ENCODE measurements at places on chromosomes 4 and X. TPM values are rescaled to one million over a fixed set of nuclear protein-coding genes. Genes with fewer than 3 reads are reported as not detected.

The TCP11X2 gene
- total RNA-seq = not detected

The PRDM8 gene
- total RNA-seq = 6.2 TPM

The FAAH2 gene
- total RNA-seq = not detected

The PLAC1 gene
- total RNA-seq = 0.93 TPM

The STOX2 gene
- total RNA-seq = 0.26 TPM

The SPANXC gene
- not detected for total RNA-seq

The VCX3A gene
- total RNA-seq = not detected

The ARHGEF6 gene
- 5.4 TPM for total RNA-seq

The NEUROG2 gene
- total RNA-seq = not detected

The WNK3 gene
- 1.4 TPM for total RNA-seq

The LDB2 gene
- 16.0 TPM for total RNA-seq

The PRRG1 gene
- total RNA-seq = 13.6 TPM

The INTS6L gene
- total RNA-seq = 4.3 TPM

The SMC1A gene
- total RNA-seq = 10.3 TPM

The TCEAL9 gene
- 152 TPM for total RNA-seq

The VBP1 gene
- 37.3 TPM for total RNA-seq

The FREM3 gene
- not detected for total RNA-seq

The CYBB gene
- total RNA-seq = 0.12 TPM

The NPNT gene
- total RNA-seq = 1.4 TPM

The HSFX4 gene
- not detected for total RNA-seq

The HTR2C gene
- not detected for total RNA-seq

The LRP2BP gene
- not detected for total RNA-seq

The DSPP gene
- not detected for total RNA-seq

The SUPT20HL1 gene
- total RNA-seq = not detected

The PARM1 gene
- 0.77 TPM for total RNA-seq

The CTAG1A gene
- not detected for total RNA-seq

The MAGEA11 gene
- not detected for total RNA-seq

The RNF113A gene
- 15.3 TPM for total RNA-seq

The ASB9 gene
- total RNA-seq = 0.17 TPM

The ZFYVE28 gene
- 6.8 TPM for total RNA-seq

The CT45A1 gene
- not detected for total RNA-seq

The MAEA gene
- 46.4 TPM for total RNA-seq

The CT45A10 gene
- total RNA-seq = not detected

The RIPPLY1 gene
- not detected for total RNA-seq

The SLC10A4 gene
- 0.12 TPM for total RNA-seq

The AMBN gene
- not detected for total RNA-seq

The MAGEA12 gene
- not detected for total RNA-seq

The STPG2 gene
- not detected for total RNA-seq

The NXF2B gene
- total RNA-seq = not detected

The NR3C2 gene
- 0.09 TPM for total RNA-seq

The CT45A2 gene
- not detected for total RNA-seq

The CXCL1 gene
- 39.3 TPM for total RNA-seq

The ARMCX5 gene
- total RNA-seq = 6.5 TPM

The CHM gene
- 8.9 TPM for total RNA-seq

The KLF8 gene
- 0.12 TPM for total RNA-seq

The POU3F4 gene
- not detected for total RNA-seq

The XAGE1A gene
- total RNA-seq = not detected

The CXorf49 gene
- not detected for total RNA-seq

The CD99 gene
- 350 TPM for total RNA-seq

The SYTL4 gene
- 3.1 TPM for total RNA-seq

The CFAP47 gene
- not detected for total RNA-seq

The BEND4 gene
- total RNA-seq = not detected
